Osteocyte (in vitro differentiated cells): ENCODE measurements at places on chromosomes 3 and 15. TPM values are rescaled to one million over a fixed set of nuclear protein-coding genes. Genes with fewer than 3 reads are reported as not detected.

GRCh38 chr3:33047842-33048834 lies 48.8 kb downstream of the GLB1 start:
- H3K27ac ChIP-seq: no peak overlapping the region
- H3K27me3 ChIP-seq: no peaks in the 10 kb centered on the region
- no peak overlapping the region for H3K4me3 ChIP-seq
- H3K36me3 ChIP-seq: peaks cover 46% of the 10 kb centered on the region
- no peak for DNase-seq

GRCh38 chr3:183208260-183208659 lies 44.8 kb upstream of the B3GNT5 start:
- H3K4me3 ChIP-seq: no peak overlapping the region
- H3K4me1 ChIP-seq: no peaks in the 10 kb centered on the region
- DNase-seq: no peak
- peaks cover 26% of the 10 kb centered on the region for H3K27me3 ChIP-seq
- no peak overlapping the region for H3K27ac ChIP-seq
- peaks cover 5% of the 10 kb centered on the region for H3K36me3 ChIP-seq

DNA sequence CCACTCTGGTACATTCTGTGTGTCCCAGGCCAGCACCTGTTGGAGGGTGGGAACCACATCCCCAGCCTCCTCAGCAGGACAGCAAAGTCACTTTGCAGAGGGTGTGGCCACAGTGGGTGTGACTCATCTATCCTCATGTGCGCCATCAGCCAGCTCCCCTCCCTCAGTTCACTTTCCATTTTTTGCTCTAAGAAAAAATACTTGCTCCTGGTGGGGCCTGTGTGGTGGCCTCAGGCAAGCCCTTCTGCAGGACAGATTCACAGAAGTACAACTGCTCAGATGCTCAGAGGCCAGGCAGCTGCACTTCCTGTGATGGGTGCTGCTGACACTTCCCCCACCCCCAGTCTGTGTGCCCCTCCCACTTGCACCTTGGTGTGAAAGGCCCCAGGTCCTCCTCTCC lies 78.3 kb upstream of the ALDH1L1 start:
- no peaks in the 10 kb centered on the region for H3K36me3 ChIP-seq
- no peak overlapping the region for H3K4me3 ChIP-seq
- no peak overlapping the region for H3K27ac ChIP-seq
- H3K4me1 ChIP-seq: peaks cover 19% of the 10 kb centered on the region

CSTA gene
- not detected in 2 replicates for total RNA-seq

ITIH3 gene
- 0.59 and 0.78 TPM in 2 replicates for total RNA-seq

GPR62 gene
- total RNA-seq: not detected in 2 replicates

DNA sequence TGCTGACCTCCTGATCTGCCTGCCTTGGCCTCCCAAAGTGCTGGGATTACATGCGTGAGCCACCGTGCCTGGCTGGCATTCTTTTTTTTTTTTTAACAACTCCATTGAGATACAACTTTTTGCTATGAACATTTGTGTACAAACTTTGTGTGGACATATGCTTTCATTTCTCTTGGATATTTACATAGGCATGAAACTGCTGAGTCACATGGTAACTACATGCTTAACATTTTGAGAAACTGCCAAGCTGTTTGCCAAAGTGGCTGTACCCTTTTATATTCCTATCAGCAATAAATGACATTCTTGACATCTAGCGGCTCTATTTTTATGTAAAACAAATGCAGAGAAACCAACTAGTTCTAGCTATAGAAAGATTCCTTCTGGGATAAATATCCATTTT lies 8.7 kb upstream of the YEATS2 start:
- H3K4me1 ChIP-seq: peaks cover 4% of the 10 kb centered on the region
- no peaks in the 10 kb centered on the region for H3K27me3 ChIP-seq
- H3K36me3 ChIP-seq: peaks cover 2% of the 10 kb centered on the region

GXYLT2 gene
- total RNA-seq: 6.5 and 7.8 TPM in 2 replicates

PTPRG gene
- 48.1 and 51.5 TPM in 2 replicates for total RNA-seq

DNA sequence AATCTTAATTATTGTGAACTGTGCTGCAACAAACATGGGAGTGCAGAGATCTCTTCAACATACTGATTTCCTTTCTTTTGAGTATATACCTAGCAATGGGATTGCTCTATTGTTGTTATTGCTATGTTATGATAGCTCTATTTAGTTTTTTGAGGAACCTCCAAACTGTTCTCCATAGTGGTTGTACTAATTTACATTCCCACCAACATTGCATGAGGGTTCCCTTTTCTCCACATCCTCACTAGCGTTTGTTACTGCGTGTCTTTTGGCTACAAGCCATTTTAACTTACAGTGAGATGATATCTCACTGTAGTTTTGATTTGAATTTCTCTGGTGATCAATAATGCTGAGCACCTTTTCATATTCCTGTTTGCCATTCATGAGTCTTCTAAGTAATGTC lies 45.5 kb upstream of the TNFSF10 start:
- H3K27ac ChIP-seq: no peak overlapping the region
- H3K27me3 ChIP-seq: peaks cover 16% of the 10 kb centered on the region
- no peak for DNase-seq
- no peak overlapping the region for H3K4me3 ChIP-seq

ADAMTS17 gene
- 0.39 and 1.5 TPM in 2 replicates for total RNA-seq

DNA sequence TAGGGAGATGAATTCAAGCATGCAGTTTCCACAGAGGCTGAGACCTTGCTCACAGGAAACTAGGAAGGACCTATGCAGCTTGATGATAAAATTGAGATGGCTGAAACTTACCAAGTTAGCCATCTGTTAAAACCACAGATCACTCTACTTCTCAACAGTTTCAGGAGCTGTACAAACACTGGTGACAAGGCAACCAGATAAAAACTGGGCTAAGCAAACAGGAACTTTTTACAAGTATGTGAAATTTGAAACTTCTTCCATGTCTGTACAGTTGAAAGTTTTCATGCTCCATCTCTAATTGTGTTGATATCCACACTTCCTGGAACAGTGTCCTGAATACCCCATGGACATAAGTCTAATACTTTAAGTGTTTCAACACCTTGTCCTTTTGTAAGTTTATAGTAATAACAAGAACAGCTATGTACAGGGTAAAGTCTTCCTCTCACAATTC lies 78.2 kb downstream of the FAIM start:
- peaks cover 5% of the 10 kb centered on the region for H3K36me3 ChIP-seq
- peaks cover 17% of the 10 kb centered on the region for H3K4me1 ChIP-seq
- H3K27me3 ChIP-seq: no peaks in the 10 kb centered on the region
- no peak overlapping the region for H3K4me3 ChIP-seq

HIGD2B gene
- not detected in 2 replicates for total RNA-seq

DNA sequence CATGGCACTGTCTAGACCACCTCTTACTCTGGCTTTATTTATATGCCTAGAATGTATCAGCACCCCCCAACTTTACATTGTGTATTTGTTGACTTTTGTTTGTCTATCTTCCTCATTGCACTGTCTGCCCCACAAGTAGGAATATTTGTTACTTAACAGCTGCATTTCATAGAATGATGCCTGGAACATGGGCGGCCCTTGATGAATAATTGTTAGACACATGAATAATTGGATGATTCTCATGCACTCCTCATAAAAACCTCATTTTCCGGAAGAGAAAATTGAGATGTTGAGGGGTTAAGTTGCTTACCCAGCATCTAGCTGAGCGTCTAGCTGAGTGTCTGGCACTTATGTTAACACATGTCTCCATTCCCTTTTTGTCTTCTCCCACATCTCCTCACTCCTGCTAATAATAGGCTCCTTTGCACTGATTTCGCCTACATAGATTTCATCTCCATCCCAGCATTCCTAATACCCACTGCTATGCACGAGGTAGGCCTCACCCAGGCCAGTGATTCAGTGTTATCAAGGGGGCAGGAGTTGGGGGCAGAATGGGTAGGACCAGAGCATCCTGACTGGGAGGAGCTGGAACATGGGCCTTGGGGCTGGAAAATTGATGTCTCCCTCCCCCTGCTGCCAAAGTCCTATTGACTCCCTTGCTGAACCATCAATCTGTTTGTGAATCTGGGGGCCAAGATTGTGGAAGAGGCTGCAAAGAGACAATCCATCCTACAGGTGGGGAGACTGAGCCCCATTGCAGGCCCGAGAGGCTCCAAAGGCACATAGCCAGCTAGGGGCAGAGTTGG lies 7.8 kb upstream of the WNT7A start:
- no peak for DNase-seq
- no peaks in the 10 kb centered on the region for H3K36me3 ChIP-seq
- H3K27ac ChIP-seq: no peak overlapping the region

TMEM207 gene
- not detected in 2 replicates for total RNA-seq

GRCh38 chr15:41150279-41150678 lies 34.2 kb upstream of the INO80 start:
- H3K4me1 ChIP-seq: no peaks in the 10 kb centered on the region
